ENCODE measurements at places on chromosomes 1 and 21.

GRCh38 chr1:24369199-24369598, 44.4 kb downstream of the STPG1 start:
- no peak for DNase-seq

GRCh38 chr21:42407476-42407875, 3.8 kb downstream of the UBASH3A start:
- DNase-seq, result no peak

DNA sequence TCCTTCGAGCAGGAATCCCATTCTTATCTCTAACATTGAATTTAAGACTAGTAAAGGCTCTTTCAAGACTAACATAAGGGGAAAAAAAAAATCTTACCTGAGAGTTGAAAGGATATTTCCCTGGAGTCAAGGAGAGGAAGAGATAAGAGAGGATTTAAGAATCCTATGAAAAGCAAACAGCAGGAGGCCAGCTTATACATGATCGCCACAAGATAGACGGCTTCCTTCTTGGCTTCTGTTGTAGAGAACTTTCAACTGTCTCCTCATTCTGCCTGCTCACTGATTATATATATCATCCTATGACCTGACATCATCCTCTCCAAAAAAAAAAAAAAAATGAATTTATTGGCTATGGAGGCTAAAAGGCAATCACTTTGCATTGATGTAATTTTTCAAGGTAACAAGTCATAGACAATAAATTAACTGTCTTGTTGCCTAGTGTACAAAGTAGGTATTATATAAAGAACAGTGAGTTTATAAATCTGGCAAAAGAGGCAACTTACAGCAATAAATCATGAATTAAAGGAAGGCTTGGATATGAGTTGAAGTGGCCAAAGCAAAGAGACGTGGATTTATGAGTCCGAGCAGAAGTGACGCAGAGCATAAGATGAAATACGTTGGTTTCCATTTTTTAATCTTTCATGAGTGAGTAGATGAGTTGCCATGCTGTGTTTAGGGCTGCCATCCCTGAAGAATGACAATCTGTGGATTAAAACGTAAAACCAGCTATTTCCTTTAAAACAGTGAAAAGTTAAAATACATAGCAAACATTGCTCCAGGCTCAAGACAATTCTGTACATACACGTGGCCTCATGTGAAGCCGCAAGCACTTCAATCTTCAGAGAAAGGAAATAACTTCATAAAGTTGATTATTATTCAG, at the start of gene UTS2:
Gene UTS2, minus strand, starts transcription at position 262 of the 880 bp plus-strand sequence. Its CDS starts 62 bp downstream, at position 200.
- DNase-seq, result no peak

DNA sequence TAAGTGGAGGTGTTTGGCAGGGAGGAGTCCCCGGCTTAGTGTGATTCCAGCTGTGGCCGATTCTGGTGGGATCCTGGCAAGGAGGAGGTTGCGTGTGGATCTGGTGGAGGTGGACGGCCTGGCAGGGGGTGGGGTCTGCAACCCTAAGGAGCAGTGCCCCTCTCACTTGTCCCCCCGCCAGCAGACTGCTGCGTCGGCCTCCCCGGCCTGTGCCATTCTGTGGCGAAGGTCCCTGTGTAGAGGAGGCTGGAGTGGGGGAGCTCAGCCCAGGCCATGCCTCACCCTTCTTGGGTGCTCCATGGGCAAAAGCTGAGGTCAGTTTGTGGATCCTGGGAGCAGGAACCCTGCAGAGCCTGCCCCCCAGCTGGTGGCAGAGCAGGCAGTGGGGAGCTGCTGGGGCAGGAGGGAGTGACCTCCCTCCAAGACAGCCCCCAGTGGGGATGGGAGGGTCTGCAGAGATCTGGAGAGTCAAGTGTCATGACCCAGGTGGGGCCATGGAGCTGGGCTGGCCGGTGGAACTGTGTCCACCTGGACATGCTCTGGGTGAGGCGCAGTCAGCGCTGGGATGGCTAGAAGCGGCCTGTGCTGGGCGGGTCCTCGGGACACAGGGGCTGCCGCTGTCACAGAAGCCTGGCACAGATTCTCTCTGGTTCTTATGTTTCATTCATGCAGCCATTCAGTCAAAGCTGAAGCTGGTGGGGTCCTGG, 5.3 kb downstream of the MIB2 start:
- DNase-seq, result no peak

- DNase-seq, result no peak
These were observed 49.3 kb downstream of the SCP2 start for GRCh38 chr1:52976183-52977035.

- DNase-seq, result no peak
These were observed 22.8 kb upstream of the GPX7 start for GRCh38 chr1:52579415-52579814.

DNA sequence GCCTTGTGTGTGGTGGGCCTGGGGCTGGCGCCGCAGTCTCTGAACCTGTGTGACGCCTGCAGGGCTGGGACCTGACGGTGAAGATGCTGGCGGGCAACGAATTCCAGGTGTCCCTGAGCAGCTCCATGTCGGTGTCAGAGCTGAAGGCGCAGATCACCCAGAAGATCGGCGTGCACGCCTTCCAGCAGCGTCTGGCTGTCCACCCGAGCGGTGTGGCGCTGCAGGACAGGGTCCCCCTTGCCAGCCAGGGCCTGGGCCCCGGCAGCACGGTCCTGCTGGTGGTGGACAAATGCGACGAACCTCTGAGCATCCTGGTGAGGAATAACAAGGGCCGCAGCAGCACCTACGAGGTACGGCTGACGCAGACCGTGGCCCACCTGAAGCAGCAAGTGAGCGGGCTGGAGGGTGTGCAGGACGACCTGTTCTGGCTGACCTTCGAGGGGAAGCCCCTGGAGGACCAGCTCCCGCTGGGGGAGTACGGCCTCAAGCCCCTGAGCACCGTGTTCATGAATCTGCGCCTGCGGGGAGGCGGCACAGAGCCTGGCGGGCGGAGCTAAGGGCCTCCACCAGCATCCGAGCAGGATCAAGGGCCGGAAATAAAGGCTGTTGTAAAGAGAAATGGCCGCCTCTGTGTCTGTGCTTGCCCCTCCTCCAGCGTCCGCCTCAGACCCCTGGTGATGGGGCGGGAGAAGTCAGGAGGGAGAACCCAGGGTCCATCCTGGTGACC, 788 bp downstream of the ISG15 start:
- DNase-seq, result no peak

DNA sequence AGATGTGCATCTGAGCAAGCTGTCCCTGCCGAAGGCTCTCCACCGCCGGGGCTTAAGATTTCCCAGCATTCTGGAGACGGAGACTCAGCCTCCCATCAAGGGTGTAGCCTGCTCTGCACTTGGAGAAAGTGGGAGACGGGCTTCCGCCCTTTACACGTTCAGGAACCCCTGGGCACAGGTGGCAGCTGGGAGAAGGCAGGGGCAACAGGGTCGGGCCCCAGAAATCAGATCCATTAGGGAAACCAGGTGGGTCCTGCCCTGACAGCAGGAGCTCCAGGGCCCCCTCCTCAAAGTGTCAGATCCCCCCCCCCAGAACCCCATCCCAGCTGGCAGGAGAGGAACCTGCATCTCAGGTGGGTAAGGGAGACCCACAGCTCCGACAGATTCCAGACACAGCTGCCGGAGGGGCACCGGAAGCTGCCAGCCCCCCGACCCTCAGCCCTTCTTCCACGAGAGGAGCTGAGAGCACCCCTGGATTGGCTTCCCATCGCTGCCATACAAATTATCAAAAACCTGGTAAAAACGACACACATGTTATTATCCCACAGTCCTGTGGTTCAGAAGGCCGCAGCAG, 236.6 kb downstream of the NPHP4 start:
- DNase-seq, result no peak

DNA sequence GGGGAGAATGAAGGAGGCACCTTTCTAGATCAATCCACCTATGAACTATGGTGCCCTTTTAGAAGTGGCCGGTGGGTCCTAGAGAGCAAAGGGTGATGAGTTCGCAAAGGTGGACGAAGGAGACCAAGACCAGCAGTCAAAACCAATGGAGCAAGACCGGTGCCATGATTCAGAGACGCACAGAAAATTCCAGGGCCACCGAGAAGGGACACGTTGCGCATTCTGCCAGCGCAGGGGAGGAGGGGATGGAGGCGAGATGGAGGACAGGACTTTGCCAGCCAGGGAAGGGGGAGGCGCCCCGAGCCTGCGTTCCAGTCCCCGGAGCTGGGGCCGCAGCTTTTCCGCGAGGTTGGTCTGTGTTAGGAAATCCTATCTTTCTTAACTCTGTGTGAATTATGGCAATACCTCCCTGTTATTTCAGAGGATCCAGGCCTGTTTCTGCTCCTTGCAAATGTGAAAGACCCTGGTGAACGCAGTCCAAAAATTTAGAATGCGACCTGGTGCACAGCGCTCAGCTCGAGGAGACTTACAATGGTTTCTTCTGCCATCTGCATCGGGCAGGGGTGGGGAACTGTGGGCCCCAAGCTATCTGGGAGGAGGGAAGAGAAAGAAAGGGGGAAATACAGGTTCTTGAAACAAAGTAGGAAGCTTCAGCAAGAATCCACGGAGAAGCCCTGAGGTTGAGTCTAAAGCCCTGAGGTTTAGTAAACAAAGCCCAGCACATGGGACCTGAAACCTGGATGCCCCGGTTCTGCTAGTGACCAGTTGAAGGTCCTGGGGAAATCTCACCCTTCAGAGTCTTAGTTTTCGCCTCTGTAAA, 129.4 kb downstream of the MRPS6 start:
- no peak for DNase-seq

DNA sequence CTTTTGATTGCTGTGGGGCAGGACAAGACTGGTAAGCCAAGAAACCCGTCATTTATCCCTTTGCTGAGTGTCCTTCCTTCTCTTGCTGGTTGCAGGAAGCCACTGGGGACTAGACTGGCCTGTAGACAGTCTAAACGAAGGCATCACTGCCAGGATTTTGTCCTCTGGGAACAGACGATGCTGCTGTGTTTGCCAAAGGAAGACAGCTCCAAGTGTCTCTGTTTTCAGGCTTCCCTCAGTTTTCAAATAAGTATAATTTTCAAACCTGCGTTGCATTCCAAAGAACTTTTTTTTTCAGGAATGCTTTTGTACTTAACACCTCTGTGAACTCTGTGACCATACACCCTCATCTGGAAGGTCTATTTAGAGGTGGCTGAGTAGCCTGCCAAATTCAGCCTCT, 269.4 kb downstream of the HLX start:
- DNase-seq, result no peak

DNA sequence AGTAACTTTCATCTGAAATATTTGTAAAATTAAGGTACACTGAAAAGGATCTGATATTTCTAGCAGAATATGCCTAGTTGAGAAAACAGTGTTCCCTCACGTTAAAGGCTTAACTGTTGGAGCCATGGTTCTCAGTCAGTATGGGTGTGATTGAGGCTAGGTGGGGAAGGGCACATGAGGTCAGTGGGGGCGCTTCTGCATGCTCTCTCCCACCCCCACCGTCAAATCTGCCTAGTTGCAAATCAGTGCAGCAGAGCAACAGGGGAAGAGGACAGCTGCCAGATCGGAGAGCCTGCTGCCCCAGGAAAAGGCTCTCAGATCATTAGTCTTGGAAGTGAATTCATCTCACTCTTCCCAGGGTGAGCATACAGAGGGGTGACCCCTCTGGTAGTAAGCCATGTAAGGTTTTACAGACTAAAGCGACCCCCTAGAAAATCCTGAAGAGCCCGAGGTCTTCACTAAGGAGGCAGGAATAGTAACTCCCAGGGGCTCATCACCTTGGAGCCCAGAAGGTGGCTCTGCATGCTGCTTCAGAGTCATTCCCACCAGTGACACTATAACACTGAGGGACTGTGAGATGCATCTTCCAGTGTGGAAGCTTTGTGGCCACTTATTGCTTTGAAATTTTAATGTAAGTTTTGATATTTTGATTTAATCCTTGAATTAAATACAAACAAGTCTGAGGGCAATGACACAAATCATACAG, 83.1 kb upstream of the BARHL2 start:
- DNase-seq, result no peak

GRCh38 chr1:55285834-55286233, 70.7 kb upstream of the USP24 start:
- peak; percentile 19 for DNase-seq

DNA sequence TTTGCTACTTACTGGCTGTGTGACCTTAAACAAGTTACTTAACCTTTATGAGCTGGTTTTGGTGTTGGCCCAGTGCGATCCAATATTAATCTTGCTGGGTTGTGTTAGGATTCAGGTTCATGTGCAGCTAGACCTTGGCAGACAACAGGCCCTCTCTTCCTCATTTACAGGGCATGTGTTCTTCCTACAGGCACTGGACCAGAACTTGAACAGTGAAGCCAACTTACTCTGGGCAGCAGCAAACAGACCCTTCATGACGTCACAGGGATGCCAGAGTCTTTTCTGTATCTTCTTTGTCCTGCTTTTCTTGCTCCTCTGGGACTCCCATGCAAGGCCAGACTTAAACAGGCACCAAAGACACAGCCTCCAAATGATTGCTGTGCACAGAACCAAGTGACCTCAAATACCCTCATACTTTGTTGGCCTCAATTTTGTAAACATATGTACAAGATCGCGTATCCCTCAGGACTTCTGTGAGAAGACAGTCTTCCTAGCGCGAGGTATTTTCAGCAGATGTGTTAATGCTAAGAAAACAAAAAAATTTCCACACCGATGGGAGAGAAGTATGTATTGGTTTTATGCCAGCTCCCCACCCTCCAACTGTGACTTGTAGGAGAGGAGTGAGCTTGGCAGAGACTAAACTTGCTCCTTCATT, 73.7 kb downstream of the URB2 start:
- no peak for DNase-seq

DNA sequence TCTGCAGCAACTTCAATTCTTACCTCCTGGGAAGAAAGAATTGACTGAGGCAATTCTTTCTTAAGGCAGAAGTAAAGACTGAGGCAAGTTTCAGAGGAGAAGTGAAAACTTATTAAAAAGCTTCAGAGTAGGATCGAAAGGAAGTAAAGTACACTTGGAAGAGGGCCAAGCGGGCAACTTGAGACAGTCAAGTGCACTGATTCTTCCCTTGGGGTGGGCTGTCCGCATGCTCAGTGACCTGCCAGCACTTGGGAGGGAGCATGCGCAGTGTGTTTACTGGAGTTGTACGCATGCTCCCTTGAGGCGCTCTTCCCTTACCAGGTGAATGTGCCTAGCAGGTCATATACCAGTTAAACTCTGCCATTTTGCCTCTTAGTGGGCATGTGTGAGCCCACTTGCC, 55.3 kb upstream of the NBPF3 start:
- peak; percentile 66 for DNase-seq

GRCh38 chr1:224852901-224853568, 76.4 kb upstream of the DNAH14 start:
- peak; percentile 37 for DNase-seq

GRCh38 chr1:233064988-233065387, 114.6 kb downstream of the NTPCR start:
- DNase-seq, result no peak

DNA sequence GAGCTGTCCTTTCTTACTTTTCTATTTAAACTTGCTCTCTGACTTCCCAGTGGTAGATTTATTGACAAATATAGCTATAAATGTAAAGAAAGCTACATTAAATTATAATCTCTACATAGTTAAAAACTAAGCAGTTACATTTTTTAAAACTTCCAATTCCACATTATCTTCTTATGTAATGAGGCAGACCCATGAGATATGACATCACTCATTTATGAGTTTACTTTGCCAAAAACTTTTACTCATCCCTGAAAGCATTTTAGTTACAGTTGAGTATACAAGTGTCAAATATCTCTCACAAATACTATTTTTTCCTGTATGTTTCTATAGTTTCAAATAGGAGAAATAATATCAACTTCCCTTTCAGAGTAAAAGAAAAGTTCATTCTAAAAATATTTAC, 3.8 kb downstream of the NMNAT2 start:
- no peak for DNase-seq

All from NCI-H1105 treated with DMSO at 0.1 percent for 48 hours (cell line).